Adipocyte (in vitro differentiated cells): ENCODE measurements at places on chromosomes 2 and 18.
A peak's percentile ranks its signal among the peaks of the same experiment; 100 is the strongest.

DNA sequence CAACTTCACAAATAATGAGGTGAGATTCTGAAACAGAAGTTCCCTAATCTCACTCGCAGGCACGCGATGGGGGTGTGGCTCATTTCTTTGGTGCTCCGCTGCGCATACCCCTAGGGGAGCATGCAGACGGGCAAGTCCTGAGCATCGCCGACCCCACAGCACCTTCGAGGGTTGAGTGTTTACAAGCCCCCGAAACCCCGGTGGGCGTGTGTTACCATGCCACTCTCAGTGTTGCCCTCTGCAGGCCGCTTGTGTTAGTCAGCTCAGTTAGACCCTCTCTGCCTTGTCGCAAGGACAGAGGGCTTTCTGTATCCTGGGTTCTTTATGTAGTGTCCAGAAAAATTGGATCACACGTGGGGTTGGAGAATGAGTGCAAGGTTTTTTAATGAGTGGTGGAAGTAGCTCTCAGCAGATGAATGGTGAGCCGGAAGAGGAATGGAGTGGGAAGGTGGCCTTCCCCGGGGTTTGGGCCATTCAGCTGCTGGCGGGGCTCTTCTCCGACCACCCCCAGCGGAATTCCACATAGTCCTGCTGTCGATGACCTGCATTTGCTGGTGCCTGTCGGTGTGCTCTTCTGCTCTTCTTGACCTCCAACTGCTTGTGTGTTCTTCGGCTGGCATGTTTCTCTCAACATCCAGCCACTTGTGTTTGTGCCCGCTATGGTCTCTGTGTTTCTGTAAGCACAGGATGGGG lies 191.3 kb downstream of the RPRM start:
- no peak for DNase-seq

DNA sequence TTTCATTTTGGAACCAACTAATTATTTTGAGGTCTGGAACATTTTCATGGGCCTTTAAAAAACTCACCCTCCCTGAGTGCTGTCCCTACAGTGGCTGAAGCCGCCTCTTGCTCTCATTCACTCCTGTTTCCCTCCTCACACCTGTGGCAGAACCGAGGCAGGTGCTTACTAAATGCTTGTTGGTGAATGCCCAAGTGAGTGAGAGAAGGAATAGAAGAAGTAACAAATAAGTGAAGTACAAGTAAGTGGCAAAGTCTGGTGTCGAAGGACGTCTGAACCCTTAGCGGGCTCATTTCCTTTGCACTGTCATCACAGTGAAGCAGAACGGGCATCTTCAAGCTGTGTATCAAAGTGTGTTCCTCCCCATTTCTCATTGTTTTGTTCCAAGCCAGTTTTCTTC lies 135.2 kb downstream of the RHBDD1 start:
- DNase-seq: no peak

- DNase-seq: peak; percentile 53
Measured at GRCh38 chr2:197813093-197813787, 8.8 kb downstream of the PLCL1 start.

DNA sequence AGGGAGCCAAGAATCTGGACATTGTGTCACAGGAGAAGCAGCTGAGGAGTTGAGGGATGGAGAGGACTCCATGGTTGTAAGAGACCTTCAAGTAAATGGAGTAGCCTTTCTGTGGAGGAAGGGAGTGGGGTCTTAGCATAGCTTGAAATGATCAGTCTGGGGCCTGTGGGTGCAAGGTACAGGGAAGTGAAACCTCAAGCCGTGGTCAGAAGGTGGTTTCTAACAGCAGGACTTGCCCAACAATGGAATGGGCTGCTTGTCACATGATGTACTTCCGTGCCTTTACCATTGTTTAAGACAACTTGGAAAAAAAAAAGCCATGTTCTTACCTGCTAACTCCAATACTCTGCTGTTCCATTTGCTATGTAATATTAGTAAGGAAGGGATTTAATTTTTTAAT lies 140.7 kb downstream of the LDLRAD4 start:
- no peak for DNase-seq

GRCh38 chr2:160289831-160290230 lies 89.8 kb upstream of the ITGB6 start:
- peak; percentile 54 for DNase-seq

DNA sequence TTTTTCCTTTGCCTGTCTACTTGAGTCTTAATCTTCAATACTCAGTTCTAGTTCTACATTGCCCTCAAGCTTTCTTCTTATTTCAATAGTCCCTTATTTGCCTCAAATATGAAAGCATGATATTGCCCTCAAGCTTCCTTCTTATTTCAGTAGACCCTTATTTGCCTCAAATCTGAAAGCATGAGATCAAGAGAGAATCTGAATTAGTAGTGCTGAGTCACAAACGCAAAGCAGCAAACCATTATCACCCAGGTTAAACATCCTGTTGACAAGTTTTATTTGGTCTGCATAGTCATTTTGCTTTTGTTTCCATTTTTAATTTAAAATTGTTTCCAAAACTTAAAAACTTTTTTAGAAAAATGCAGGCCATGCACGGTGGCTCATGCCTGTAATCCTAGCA lies 583.3 kb upstream of the FSHR start:
- no peak for DNase-seq

DNA sequence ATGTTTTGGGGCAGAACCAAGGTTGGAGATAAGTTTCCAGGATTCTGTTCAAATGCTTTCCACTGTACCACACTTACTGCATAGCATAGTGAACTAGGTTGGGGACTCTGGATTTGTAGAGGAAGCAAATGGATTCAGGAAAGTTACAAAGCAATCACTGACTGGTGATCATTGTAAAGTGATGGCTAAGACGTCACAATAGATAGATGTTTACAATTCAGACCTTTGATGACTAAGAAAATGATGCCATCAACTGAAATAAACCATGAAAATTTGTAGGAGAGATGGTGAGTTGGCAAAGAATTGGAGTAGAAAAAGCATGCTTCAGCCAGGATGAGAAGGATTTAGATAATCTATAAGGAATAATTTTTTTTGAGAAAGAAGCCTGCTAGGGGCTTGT lies 178.0 kb downstream of the UBE2E3 start:
- DNase-seq: no peak

- no peak for DNase-seq
Measured at GRCh38 chr2:85156619-85157018, 23.4 kb downstream of the TCF7L1 start.

DNA sequence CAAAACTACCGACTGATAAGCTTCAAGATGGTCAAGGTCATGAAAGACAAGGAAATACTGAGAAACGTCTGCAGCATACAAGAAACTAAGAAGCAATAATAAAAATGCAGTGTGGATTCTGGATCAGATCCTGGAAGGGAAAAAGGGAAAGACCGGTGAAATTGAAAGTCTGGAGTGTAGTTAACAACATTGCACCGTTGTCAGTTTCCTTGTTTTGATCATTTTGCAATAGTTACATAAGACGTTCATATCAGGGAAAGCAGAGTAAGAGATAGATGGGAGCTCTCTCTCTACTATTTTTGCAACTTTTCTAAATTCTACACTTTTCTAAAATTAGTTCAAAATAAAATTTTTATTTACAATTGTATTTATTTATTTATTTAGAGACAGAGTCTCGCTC lies 15.0 kb upstream of the ZNF407 start:
- no peak for DNase-seq
